ENCODE measurements at places on chromosomes 7 and 10.

DNA sequence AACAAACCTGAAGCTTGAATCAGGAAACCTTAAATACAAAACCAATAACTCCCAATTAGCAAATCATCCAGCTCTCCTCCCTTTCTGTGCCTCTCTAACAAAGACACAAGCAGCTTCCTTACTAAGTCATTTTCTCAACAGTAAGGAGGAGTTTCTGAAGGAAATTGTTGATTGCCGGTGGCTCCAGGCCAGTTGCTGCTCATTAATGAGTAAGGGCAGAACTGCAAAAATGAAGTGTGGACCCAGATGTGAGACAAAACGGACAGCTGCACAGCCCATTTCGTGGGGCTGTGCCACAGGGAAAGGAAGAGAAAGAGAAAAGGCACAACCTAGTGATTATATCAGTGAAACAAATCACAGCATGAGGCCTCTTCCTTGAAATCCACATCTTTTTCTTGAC is 42.8 kb upstream of the RHOBTB1 start:
- DNase-seq = no peak

DNA sequence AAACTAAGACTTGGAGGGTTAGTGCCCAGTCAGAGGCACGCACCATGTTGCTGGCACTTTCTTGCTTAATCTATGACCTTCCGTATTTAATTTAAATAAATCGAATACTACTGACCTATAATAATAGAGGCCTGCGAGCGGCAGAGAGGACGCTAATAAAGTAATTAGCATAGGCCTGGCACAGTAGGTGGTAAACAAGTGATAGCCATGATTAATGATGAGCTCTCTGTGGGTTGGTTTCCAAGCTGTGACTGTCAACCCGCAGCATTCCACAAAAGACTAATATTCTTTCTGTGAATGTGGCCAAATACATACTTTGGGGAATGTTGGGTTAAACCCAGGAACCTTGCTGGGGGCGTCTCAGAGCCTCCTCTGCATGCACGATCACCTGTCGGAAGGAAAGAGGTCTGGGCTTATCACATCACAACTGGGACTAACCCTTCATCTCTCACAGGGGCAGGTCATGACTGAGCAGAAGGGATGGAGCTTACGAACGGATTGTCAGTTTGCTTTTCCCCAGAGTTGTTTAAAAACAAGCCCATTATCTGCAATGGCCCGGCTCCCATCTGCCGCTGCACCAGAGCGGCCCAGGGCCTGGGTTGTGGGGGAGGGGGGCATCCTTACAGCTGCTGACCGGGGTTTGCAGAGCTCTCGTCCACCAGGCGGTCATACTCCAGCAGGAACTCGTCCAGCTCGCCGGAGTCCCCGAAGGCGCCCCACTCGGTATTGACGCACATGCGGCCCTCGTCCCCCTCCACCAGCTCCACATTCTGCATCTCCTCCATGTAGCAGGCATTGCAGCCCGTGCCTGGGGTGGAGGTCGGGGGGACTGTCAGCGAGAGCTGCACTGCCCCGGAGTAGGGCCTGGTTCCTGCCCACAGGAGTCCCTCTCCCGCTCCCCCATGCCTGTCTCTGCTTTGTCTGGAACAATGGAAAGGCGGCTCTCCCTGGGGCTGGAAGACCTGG is 6.2 kb upstream of the MYL7 start:
- DNase-seq = peak; percentile 46

DNA sequence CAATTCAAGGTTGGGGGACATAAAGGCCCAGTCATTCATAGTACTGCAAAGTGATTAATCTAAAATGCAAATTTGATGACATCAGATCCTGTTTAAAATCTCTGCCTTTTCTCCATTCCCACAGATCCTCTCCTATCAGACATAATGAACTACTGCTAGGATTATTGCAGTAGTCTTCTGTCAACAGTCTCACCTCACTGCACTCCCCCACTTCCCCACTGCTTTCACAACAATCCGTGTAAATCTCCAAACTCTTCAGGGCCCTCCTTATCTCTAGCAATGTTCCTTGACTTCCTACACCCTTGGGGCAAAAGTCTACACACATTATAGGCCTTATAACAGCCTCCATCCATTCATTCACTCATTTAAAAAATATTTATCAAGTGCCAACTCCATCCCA is 112.4 kb downstream of the KBTBD2 start:
- no peak for DNase-seq

DNA sequence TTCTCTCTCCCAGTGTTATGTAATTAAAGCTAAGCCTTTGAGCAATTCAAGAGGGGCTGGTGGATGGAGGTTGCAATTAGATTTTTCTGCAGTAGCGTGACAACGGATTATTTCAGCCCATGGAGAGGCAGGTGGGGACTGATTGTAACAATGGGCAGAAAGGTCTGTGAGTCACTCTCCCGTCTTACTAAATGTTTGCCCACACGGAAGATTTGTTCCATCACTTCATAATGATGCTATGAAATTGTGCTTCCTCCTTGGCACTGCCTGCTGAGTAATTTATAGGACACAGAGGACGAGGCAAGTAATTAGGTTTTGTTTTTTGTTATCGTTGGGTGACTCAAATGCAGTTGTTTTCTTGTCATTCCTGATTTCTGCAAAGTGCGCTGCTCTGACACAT is 594.5 kb upstream of the DPP6 start:
- DNase-seq = no peak

DNA sequence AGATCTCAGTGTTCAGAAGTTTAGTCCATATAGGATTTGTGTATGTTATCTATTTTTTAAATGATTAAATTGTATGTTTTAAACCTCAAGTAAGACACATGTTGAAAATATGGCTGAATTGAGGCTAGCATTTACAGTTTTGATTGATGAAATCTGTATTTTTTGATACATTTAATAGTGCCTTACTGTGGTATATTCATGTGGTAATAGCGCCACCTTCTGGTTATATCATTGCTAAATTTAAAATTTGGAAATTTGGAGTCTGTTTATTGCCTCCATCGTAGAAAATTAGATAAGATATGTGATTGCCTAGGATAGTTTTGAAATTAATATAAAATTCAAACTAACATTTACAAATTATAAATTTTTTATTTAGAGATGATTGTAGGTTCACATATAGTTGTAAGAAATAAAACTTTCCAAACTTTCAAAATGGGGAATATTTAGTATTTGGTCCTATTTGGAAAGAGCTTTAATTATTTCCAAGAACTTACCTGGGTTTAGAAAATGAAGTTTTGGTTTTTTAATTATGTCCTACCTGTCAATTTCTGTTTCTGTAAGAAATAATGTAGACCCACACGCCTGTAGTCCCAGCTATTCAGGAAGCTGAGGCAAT is 19.1 kb upstream of the ARMS2 start:
- DNase-seq = no peak

DNA sequence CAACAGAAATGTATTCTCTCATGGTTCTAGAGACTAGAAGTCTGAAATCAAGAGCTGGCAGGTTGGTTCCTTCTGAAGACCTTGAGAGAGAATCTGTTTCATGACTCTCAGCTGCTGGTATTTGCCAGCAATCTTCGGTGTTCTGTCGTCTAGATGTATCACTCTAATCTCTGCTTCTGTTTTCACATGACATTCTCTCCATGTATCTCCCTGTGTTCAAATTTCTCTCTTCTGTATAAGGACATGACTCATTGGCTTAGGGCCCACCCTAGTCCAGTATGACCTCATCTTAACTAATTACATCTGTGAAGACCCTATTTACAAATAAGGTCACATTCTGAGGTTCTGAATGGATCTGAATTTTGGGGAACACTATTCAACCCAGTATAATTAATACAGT is 82.3 kb downstream of the ANKRD7 start:
- DNase-seq = no peak

DNA sequence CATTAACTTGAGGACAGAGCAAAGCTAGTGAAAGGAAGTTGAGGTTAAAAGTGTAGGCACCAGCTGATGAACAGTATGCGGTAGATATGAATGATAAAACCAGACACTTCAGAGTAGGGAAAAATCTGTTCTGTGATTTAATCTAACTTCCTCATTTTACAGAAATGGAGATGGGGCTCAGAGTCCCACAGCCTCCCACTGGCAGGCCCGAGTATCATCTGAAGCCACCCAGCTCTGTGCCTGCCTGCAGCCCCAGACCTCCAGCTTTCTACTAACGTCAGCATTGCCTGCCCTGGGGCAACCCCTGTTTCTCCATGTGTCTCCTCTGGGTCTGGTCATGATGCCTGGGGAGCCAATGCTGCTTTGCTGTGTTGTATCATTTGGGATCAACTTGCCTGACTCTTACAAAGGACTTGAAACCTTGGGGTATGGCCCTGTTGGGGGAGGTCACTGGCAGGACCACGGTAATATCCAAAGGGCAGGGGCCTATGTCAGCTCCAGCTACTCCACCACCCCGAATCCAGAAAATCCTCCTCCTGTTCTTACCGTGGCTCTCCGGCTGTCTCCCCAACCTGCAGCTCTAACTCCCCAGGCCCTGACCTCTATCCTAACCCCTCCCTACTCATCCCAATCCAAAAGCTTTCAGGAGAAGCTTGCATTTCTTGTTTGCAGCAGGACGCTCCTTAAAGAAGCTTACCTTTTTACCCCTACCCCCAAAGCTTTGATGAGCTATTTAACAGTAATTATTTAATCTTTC is 56.2 kb upstream of the NPY start:
- DNase-seq = no peak

DNA sequence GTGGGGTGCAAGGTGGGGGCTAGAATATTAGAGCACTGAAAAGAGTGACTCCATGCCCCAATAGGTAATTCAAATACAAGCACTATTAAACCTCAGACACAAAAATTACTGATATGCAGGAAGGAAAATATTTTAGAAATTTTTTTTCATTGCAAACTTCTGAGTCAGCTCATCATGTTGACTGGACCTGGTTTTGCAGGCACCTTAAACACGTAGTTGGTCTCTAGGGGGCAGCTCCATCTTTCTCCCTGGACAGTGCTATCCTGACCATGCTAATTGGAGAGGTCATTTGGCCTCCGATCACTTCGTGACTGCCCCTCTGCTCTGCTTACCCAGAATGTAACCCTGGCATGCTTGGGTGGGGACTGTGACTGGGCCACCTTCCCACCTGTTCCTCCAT is 368.4 kb upstream of the MKI67 start:
- DNase-seq = no peak

- no peak for DNase-seq
These were observed 33.8 kb downstream of the PIK3AP1 start for GRCh38 chr10:96686514-96686913.

DNA sequence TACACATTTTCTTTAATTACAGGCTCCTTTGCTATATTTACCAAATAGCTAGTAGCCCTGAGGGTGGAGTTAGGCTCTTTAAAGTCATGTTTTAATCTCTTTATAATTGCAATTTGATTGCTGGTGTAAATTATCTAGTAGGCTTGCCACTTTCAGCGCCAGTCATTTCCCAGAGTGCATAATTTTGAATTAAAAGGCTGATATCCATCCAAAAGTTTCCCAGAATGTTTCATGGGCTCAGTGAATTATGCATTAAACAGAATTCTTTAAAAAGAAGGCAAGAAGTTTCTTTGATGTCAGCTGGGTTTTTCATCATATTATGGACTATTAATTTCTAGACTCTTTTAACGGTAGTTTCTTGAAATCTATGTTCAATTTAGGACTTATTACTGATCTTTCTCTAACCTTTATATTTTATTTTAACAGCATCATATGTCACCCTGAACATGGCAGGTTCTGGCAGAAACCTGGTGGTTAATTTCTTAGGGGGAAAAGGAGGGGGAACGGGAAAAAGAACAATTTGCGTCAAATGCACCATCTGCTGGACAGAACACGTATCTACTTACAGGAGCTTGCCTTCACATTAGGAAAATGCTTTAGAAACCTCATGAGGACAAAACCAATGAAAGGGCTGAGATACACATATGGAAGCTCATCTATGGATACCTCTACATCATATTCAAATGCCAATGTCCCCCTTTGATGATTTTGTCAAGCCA is 171.1 kb downstream of the GRM3 start:
- DNase-seq = peak; percentile 6

GRCh38 chr7:123844712-123845219 is at the start of gene HYAL4:
Gene HYAL4 (plus strand): TSS chr7:123845169. CDS start chr7:123868274, 23,105 bp downstream.
- no peak for DNase-seq

- DNase-seq = peak; percentile 74
These were observed at the start of gene EN2 for GRCh38 chr7:155458111-155458877. Gene EN2 (plus strand): TSS chr7:155458129. CDS start chr7:155458378, 249 bp downstream.

GRCh38 chr10:92848037-92848440 is 281 bp upstream of the EXOC6 start:
- peak; percentile 78 for DNase-seq

DNA sequence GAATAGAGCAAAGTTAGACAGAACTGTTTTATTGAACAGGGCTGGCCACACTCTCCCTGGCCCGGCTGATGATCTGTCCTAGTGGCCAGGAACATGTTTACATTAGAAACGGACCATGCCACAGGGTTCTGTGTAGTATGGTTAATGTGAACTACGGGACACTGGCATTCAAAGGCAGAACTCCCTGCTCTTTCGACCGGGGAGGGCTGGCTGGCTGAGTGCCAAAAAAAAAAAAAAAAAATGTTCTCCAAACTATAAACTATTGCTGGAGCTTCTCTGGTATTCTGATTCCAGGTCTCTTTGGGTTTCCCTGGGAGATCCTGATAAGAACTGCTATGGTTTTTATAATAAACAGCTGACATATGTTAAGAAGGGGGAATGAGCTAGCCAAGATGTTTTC is 1262.6 kb upstream of the SORCS1 start:
- DNase-seq = peak; percentile 15

GRCh38 chr7:25887266-25887665 is 264.7 kb upstream of the NFE2L3 start:
- DNase-seq = no peak

DNA sequence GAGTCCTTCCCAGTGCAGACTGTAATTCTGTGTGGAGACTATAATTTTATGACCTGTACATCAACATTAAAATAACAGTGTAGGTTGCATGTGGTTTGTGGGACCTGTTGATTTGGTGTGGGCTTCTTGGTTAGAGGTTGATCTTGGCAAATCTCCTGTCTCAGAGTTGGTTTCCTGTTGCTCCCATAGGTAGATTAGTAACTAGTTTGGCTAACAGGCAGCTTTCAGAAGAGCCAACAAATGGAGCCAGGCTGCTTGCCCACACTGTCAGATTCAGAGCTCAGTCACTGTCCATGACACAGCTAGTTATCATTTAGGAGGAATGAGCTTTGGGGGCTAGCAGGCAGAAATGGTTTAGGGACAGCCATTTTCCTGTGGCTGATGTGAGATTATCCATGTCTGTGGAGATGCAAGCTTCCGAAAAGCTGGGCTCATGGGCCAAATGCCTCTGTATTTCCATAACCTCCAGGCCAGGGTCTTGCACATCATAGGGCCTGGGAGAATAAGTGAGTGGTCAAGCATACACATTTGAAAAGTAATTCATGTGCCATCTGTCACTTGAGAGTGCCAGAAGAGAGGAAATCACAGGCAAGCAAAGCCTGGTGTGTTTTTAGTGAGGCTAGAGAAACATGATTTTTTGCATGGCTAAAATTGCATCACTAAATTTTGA is 33.4 kb downstream of the CCM2 start:
- DNase-seq = no peak

Data from right kidney (tissue), 9 donors.